ENCODE measurements at places on chromosomes 16 and 17.

- DNase-seq, result no peak
Observed at GRCh38 chr16:79923431-79923830, 322.9 kb upstream of the MAF start.

GRCh38 chr17:47949197-47949759 lies 7.9 kb downstream of the PNPO start:
- peak; percentile 48 for DNase-seq

DNA sequence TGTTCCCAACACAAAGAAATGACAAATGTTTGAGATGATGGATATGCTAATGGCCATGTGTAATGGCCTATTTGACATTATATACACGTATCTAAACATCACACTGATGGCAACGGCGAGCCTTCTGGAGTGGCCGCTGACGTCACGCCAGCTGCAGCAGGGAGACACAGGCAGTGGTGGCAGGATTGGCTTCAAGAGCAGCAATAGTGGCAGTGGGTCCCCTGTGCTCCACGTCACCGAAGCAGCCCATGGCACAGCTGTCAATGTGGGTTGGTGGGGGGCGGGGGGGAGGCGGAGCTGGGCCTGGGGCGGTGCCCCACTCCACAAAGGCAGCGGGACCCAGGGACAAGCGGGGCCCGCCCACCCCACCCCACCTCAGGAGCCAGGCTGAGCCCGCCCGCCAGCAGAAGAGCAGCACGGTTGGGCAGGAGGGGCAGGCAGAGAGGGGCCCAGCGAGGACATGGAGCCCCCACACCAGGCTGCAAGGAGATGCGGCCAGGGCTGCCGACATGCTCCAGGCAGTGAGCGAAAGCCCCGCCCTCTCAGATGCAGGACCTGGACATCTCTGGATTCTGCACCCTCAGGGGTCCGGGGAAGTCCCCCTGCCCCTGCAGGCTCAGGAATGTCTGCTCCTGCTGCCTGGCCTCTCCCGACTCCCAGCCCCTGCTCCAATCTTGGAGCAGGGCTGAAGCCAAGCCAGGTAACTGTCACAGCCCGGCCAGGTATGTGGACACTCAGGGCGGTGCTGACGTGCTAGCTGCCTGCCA lies 64.6 kb downstream of the USP32 start:
- no peak for DNase-seq

DNA sequence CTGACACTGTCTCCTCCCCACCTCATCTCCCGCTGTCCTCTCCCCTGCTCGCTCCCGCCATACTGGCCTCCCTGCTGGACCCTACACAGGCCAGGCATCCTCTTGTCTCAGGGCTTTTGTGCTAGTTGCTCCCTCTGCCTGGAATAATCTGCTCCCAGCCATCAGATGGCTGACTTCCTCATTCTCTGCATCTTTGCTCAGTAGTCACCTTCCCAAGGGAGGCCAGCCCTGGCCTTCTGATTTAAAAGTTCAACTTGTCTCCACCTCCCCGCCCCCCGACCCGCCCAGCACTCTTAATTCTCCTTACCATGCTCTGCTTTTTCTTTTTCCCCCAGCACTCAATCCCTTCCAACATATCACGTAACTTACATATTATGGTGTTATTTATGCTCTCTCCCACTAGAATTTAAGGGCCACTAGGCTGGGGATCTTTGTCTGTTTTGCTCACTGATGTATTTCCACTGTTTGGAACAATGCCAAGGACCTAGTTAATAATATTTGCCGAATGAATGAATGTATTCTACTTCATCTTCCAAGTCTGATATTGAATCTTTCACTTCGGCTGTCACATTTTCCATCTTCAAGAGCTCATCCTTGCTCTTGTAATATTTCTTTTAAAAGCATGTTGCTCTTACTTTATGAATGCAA lies 178.3 kb downstream of the CDK5R1 start:
- no peak for DNase-seq

DNA sequence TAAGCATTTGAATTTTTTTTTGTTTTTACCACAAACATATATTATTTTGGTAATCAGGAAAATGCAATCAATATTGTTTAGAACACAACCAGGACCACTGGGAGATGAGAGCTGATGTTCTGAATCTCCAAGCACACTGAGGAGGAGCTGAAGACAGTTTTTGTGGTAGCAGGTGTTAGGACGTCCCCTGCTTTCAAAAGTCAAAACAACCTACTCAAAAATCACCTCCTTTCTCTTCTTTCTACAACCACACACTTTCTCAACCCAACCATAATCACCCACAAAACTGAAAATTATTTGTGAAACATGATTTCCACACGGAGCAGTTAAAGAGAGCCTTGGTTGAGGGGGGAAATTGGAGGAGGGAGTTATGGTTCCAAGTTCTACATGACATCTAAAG lies 26.7 kb upstream of the CFAP20 start:
- DNase-seq, result no peak

- peak; percentile 30 for DNase-seq
Observed at GRCh38 chr17:80455336-80455710, 21.1 kb downstream of the NPTX1 start.

GRCh38 chr17:36859706-36860105 lies 77.6 kb upstream of the LHX1 start:
- DNase-seq, result no peak

GRCh38 chr17:57243171-57243622 lies 13.1 kb upstream of the MSI2 start:
- peak; percentile 87 for DNase-seq

All from COLO829 (cell line).